MM.1S (cell line): ENCODE measurements at places on chromosomes 3 and 15.

DNA sequence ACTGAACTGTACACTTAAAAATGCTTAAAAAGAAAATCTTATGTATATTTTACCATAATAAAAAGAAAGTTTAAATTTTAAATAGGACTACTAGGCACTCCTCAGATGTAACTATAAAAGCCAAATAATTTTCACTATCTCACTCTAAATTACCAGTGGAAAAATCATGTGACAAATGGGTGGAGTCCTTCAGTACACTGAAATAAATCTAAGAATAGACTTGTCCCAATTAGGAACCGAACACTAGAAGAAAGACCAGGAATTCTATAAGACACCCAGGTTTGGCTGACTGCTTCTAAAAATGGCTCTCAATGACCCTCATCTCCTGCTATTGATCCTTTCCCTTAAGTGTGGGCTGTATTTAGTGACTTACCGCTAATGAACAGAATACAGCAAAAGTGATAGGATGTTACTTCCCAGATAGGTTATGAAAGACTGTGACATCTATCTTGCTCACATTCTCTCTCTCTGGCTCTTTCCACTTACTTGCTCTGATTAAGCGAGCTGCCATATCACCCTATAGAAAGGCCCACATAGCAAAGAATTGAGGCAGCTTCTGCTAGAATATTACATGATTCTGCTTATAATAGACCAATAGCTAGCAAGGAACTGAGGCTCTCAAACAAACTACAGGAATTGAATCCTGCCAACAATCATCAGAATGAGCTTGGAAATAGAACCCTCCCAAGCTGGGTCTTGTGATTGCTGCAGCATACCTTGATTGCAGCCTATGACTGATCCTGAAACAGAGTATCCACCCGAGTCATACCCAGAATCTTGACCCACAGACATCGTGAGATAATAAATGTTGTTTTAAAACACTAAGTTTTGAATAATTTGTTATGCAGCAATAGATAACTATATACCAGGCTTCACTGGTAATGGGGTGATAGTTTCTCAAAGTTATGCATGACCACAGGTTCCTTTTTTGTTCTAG lies 16.9 kb downstream of the TTBK2 start:
- no peak for DNase-seq

- peak; percentile 31 for DNase-seq
Observed at GRCh38 chr3:56291244-56291680, 177.0 kb downstream of the ERC2 start.

GRCh38 chr15:99438691-99439523 lies 126.9 kb upstream of the MEF2A start:
- DNase-seq = no peak

DNA sequence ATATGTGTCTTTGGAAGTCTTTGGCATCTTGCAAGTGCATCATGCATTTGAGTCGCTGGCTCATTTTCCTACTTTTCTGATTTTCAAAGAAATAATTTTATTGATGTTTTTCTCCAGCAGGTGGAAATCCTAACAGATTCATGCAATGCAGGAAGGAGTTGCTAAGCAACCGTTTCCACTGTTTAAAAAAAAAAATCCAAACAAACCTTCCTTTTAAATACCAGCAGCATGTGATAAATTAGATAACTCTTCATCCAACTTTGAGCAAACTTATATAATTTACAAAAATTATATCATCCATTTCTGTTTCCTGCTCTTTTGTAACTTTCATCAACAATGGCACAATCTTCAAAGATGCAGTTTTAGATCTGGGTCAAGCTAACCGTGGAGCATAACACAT lies 364.1 kb downstream of the MFSD1 start:
- no peak for DNase-seq

DNA sequence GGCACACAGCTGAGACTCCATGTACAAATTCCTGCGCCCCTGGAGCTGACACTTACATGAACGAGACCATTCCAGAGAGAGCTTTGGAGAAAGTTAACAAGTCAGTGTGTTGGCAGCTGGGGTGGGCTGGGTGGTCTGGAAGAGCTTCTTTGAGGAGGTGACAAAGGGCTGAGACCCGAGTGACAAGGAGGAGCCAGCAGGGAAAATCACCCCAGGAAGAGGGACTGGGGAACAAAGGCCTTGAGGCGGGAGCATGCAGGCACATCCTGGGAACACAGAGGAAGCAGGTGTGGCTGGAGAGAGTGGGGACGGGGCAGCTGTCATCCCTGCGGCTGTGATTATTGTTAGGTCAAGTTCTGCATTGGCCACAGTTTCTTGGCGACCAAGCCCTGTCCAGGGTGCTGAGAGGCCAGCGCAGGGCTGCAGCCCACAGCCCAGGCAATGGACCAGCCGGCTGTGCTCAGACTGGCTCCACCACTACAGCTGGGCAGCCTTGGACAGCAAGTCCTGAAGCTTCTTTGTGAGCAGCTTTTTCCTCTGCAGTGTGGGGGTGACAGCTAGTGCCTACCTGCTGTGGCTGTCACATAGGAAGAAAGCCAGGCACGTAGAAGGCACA lies 34.2 kb upstream of the PRR23E start:
- no peak for DNase-seq

- no peak for DNase-seq
Observed at GRCh38 chr3:130820976-130821375, 72.9 kb upstream of the ATP2C1 start.

DNA sequence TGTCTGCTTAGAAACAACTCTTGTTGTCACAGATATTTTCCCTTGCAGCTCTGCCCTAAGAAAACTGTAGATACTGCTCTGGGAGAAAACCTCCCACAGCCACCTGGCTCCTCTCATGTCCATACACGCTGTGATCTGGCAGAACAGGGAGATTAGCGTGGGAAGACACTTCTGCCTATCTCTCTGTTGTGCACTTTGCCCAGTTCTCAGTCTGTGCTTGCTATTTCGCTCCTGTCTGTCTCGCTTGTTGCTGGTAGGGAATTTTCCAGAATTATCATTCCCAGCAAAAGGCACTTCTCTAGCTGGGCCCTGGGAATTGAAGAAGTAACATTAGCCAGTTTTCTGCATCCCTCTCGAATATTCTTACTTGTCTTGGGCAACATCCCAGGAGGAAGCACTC lies 8.1 kb upstream of the GATM start:
- no peak for DNase-seq

DNA sequence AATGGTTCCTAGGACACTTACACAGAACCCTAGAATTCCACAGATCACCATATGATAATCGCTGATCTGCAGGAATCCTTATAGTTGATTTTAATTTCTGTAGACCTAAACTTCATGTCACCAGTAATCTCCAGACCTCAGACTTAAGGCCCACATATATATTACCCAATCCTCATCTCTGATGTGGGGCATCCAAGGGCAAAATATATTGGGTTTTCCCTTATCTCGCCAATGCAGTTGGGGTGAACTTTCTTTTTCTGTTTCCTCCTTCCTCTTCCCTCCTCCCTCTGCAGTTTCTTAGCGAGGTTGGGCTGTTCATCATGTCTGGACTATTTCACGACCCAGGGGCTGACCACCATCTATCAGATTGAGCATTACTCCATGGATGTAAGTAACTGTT lies 230.2 kb downstream of the P3H2 start:
- DNase-seq = no peak

GRCh38 chr15:89177633-89178306 lies 43.6 kb downstream of the RLBP1 start:
- DNase-seq = peak; percentile 64

GRCh38 chr3:10666621-10667020 lies 149.4 kb upstream of the SLC6A11 start:
- DNase-seq = no peak

DNA sequence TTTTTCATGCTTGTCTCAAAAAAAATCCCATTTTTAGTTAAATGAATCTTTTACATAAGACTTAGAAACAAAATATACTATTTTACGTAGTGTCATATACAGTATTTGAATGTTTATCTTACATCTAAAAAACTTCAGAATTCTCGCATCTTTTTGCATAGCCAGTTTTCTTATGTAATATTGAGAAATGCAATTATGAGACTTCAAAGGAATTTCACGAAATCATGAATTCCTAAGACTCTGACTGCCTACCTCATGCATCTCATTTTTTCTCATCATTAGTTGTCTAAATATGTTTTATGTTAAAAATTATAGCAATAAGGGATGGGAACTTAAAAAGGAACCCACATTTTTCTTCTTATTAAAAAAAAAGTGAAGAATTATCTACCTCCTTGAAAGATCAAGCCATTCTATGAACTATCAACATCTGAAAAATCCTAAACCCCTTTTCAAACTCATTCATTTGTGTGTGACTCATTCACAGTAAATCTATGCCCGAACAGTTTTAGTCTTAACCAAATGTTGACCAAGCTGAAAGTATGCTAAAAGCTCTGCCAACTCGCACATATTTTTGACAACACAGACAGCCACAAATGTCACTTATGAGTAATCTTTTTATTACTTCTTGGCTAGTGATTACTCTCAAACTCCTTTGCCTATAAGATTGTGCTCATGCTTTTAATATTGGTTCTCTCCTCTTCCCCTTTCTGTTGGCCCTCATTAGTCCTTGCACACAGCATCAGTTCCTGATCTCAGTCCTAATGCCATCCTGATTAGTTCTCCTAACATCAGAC lies 115.9 kb downstream of the DCLK3 start:
- no peak for DNase-seq

- DNase-seq = no peak
Observed at GRCh38 chr3:17741621-17742101, 770 bp downstream of the TBC1D5 start.

DNA sequence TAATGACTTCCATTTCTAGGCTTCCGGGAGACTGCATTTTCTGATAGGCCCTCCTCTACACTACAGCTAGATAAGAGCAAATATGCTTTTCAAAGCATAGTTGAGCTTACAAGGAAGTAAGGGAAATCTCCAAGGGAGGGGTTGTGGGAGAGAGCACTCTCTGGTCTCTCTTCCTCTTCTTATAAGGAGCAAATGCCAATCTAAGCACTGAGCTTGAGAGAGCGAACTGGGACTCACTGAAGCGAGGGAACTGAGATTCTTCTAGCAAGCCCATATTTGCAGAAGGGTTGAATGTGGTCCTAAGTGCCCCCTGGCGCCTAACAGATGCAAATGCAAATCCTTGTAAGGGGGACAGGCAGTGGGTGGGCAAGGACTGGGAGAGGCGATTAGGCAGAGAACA lies 164.8 kb downstream of the ERC2 start:
- DNase-seq = peak; percentile 31

DNA sequence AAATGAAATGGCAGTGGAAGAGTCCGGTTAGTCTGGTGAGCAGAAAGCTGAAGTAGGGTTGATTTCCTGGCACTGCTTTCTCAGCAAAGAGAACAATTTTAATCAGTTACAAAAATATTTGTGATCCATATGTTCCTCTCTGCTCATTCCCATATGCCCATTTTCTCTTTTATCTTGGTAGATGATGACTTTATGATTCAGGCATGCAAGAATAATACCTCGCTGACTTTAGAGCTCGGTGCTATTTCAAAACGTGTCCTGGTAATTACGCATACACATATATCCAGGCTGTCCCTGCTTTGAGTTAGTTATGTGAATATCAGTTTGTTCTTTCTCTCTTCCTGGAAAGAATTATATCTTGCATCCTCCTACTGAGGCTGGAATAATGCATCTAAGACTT lies 38.5 kb downstream of the ARPP21 start:
- DNase-seq = no peak

GRCh38 chr3:191296041-191296541 lies 33.1 kb upstream of the CCDC50 start:
- DNase-seq = peak; percentile 85

DNA sequence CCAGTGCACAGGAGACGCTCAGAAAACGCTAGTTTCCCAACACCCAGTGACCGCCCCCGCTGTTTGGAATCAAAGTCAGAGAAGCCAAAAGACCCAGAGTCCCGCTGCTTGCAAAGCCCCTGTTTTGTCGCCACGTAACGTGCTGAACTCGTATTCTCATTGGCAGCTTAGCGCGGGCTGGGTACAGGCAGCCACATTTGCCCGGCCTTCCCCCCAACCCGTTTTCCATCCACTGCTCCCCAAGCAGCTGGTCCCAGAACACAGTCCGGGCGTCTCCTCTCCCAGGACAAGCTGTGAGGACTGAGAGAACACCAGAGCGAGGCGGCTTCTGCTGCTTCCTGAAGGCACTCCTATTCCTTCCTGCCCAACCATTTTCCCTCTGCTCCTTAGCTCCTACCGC lies 54.8 kb downstream of the RASGRF1 start:
- DNase-seq = no peak

DNA sequence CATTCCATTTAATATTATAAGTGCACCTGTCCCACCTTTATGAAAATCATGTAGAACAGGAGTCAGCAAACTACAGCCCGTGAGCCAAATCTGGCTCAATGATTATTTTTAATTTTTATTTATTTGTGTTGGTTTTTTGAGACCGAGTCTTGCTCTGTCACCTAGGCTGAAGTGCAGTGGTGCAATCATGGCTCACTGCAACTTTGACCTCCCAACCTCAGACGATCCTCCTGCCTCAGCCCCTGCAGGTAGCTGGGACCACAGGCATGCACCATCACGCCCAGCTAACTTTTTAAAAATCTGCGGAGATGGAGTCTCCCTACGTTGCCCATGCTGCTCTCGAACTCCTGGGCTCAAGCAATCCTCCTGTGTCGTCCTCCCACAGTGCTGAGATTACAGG lies 42.0 kb downstream of the MYO1E start:
- no peak for DNase-seq

DNA sequence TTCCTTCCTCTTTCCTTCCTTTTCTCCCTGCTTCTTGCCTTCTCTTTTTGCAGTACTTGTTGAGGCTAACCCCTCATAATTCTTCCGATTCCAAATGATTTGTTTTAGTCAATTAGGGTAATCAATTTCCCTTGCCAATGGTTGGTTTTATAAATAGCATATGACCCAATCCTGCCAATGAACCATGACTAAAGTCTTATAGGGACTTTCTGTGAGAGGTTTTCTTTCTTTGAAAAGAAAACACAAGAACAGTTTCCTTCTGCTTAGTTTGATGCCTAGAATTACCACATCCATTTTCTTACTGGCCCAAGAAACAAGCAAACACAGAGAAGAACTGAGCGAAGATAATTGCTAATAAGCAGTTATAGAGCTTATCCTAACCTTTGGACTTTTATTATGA lies 292.5 kb upstream of the SATB1 start:
- DNase-seq = no peak

GRCh38 chr3:60555686-60556354 lies 695.4 kb downstream of the FHIT start:
- DNase-seq = peak; percentile 50

- DNase-seq = peak; percentile 57
Observed at GRCh38 chr3:88440701-88441100, 290.9 kb downstream of the C3orf38 start.

- peak; percentile 84 for DNase-seq
Observed at GRCh38 chr15:58292751-58293175, 139.0 kb upstream of the LIPC start.

GRCh38 chr3:159787794-159788205 lies 200.8 kb upstream of the IL12A start:
- no peak for DNase-seq
